ENCODE measurements at places on chromosomes 2 and 18. TPM values are rescaled to one million over a fixed set of nuclear protein-coding genes. Genes with fewer than 3 reads are reported as not detected.

DNA sequence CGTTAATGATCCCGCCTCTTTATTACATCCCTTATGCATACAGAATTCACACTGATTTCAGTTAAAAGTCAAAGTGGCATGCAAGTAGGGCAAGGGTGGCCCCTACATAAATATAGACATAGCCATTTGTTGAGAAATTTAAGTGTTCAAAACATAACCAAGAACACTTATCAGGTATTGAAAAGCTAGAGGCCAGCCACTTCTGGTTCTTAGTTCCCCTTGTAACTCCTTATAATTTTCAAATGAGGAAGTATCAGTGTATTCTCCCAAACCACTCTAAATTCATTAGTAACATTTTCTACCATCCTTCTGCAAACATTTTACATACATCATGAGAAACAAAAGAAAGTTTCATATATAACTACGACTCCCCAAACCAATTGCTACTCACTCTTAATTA, 5.8 kb upstream of the ARL5A start:
- DNase-seq, result no peak

DNA sequence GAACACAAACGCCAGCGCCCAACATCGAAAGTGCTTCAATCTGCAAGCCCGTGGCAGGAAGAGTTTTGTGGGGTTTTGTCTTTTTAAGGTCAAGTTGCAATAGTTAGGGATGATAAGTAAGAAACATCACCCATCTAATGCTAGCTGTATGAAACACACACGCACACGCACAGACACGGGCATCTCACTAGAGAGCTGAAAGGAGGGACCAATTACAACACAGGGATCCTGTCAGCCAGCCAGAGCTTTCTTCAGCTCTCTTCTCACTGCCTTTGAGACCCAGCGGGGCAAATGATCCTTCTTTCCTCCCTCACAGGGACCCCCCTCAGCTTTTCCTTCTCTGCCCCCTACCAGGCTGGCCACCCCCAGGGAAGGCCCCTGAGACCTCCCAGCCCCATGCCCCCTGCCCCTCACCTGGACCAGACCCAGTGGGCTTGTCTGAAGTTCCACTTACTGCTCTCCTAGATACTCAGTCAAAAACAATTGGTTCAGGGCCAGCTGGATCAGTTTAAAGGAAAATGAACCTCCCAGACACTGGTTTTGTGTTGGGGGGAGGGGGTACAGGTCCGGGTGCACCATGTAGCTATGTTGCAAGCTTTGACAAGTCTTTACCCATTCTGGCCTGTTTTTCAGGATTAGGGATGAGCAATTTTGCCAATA, 17.9 kb downstream of the CYP26B1 start:
- DNase-seq, result no peak

DNA sequence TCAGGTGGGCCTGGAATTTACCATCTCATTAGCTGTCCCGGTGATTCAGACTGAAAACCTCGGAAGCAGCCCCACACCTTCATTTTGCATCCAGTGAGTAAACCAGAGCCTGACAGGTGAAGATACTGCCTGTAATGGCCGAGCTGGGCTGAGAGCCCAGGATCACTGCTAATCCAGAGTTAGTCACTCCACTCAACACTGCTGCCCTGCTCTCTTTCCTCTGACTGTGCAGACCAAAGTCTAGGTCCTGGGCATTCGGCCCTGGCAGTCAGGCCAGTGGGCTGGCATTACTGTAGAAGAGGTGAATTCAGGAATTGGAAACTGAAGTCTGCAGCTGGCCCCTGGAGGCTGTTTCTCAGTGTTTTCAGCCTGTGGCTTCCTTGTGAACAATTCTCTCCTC, 44.3 kb downstream of the TMEM17 start:
- peak; percentile 86 for DNase-seq

GRCh38 chr18:14179306-14179705, 47.1 kb upstream of the ZNF519 start:
- no peak for DNase-seq

DNA sequence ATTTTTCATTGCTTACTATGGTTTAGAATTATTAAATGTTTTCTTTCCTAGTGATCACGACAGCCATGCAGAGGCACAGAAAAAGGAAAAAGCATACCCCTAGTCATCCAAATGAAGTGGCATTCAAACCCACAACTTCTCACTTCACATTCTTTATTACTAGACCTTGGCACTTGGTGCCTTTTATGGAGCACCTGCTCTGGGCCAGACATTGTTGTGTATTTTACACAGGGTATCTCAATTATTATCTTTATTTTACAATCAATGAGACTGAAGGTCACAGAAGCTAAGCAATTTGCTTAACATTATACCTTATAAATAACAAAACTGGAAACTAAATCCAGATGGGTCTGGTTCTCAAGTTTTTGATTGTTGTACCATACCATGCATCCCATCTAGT, 235.3 kb downstream of the LRATD1 start:
- DNase-seq, result no peak

DNA sequence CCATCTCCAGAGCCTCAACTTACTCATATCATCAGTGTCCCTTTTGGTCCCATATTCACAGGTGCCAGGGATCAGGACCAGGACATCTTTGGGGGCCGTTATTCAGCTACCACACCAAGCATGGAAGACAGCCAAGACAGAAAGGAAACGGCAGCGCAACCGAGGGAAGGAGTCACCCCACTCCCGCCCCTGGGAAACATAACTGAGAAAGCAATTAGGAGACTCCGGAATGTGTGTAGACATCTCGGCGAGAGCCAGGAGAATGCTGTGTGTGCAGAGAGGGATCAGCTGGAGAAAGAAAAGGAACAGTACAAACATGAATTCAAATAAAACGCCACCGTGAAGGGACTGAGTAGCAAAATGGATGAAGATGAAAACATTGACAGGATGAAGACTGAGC, 13.4 kb upstream of the BOK start:
- DNase-seq, result no peak

- peak; percentile 74 for DNase-seq
These were observed 3.0 kb upstream of the MBD1 start for GRCh38 chr18:50284255-50284885.

DNA sequence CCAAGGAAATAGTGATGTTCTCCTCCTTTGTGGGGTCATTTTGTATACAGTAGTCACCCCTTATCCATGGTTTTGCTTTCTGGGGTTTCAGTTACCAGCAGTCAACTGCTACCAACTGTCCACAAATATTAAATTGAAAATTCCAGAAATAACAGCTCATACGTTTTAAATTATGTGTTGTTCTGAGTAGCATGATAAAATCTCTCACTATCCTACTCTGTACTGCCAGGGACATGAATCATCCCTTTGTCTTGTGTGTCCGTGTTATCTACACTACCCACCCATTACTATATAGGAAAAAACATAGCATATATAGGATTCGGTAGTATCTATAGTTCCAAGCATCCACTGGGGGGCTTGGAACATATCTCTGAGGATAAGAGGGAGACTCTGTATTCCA, 120.9 kb upstream of the DCC start:
- DNase-seq, result no peak

Gene FOXI3
- not detected for polyA plus RNA-seq

Gene CCDC74B
- polyA plus RNA-seq, result 3.9 TPM

Gene CCDC102B
- polyA plus RNA-seq, result 11.9 TPM

Measured in adrenal gland (tissue), 19 donors.